ENCODE measurements at places on chromosomes 3 and 15.

DNA sequence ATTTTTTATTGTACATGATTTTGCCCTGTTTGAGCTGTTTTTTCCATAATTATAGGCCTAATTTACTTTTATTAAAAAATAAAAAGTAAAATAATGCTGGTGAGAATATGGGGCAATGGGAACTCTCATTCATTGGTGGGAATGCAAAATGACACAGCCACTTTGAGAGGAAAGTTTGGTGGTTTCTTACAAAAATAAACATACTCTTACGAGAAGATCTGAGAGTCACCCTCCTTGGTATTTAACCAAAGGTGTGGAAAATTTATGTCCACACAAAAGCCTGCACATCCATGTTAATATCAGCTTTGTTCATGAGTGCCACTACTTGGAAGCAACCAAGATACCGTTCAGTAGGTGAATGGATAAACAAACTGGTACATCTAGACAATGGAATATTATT, 9.8 kb downstream of the MUC13 start:
- DNase-seq: no peak

GRCh38 chr3:189941679-189942078, 179.0 kb downstream of the P3H2 start:
- no peak for DNase-seq

DNA sequence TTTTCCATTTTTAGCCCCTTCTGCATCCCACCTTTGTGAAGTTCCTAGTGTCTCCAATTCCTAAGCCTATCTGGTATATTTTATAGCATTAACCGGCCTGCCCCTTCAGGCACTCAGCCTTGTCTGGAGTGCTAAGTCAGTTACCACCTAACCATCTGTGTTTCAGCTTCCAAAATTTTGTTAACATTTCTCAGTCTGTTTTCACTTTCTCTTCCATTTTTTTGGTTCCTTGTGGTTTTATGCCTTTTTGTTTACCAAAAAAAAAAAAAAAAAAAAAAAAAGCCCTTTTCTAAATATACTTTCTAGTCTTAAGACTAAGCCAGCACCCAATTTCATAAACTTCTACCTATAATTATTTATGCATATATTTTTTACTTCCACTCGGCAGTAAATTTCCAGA, 92.4 kb downstream of the CSNK1G1 start:
- no peak for DNase-seq

- DNase-seq: no peak
These were observed 8.1 kb downstream of the CAV3 start for GRCh38 chr3:8741581-8742261.

- no peak for DNase-seq
These were observed 1.6 kb downstream of the GRIP2 start for GRCh38 chr3:14538451-14539088.

DNA sequence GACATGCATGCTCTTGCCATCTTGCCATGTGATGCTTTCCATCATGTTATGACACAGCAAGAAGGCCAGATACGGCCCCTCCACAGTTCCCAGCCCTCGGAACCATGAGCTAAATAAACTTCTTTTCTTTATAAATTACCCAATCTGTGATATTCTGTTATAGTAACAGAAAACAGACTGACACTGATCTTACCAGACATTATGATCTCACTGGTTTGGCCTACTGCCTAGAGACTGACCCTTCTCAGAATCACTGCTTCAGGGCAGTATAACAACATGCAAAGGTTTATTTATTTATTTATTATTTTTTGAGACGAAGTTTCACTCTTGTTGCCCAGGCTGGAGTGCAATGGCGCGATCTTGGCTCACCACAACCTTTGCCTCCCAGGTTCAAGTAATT, 14.0 kb downstream of the ZNF619 start:
- DNase-seq: no peak

GRCh38 chr3:46981932-46982471, 2.5 kb downstream of the NBEAL2 start:
- DNase-seq: no peak

GRCh38 chr15:89728254-89728653, 22.8 kb downstream of the MESP1 start:
- DNase-seq: no peak

GRCh38 chr15:84725001-84725491, 9.1 kb upstream of the SEC11A start:
- no peak for DNase-seq

DNA sequence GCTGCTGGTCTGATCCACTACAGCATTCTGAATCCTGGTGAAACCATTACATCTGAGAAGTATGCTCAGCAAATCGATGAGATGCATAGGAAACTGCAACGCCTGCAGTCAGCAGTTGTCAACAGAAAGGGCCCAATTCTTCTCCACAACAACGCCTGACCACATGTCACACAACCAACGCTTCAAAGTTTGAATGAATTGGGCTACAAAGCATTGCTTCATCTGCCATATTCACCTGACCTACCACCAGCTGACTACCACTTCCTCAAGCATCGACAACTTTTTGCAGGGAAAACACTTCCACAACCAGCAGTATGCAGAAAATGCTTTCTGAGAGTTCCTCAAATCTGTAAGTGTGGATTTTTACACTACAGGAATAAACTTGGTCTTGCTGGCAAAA, 54.7 kb upstream of the C2CD4B start:
- no peak for DNase-seq

DNA sequence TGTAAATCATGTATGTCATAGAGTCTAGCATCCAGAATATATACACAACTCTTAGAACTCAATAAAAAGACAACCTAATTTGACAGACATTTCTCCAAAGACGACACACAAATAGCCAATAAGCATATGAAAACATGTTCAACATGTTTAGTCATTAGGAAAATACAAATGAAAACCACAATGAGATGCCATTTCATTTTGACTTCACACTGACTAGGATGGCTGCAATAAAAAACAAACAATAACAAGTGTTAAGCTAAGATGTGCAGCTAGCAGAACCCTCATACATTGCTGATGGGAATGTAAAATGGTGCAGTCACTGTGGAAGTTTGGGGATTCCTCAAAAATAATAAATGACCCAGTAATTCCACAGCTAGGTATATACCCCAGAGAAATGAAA, 16.4 kb downstream of the SPG11 start:
- no peak for DNase-seq

DNA sequence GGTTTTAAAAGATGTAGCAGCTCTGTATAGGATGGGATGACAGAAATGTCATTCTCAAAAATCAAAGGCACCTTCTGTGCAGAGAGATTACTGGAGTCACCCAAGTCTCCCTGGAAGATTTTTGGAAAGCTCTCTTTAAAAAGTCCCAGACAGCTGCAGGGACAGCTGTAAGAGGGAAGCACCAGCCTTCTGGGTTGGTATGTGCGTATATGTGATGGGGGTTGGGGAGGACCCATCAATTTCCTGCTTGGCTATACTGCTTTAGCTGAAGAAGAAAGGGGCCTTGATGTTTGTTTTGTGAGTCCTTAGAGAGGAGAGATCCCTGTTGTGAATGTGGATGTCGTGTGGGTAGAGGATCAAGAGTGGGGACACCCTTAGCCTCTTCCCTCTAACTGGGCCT, 5.4 kb upstream of the SEC11A start:
- DNase-seq: no peak

DNA sequence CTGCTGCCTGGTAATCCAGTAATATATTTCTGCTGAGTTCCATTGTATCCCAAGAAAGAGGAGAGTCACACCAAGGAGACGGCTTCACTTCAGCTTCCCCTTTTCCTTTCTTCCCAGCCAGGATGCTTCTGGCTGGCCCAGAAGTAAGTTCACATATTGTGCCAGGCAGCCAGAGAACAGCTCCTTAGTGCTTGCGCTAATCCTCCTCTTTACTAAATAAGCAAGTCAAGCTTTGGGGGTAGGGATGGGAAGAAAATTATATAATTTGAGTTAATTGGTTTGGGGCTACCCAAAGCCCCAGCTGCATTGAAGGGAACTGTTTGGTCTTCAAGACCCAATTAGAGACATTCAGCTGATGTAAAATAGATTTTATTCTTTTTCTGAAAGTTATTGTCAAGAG, 218.8 kb upstream of the HES1 start:
- DNase-seq: no peak

DNA sequence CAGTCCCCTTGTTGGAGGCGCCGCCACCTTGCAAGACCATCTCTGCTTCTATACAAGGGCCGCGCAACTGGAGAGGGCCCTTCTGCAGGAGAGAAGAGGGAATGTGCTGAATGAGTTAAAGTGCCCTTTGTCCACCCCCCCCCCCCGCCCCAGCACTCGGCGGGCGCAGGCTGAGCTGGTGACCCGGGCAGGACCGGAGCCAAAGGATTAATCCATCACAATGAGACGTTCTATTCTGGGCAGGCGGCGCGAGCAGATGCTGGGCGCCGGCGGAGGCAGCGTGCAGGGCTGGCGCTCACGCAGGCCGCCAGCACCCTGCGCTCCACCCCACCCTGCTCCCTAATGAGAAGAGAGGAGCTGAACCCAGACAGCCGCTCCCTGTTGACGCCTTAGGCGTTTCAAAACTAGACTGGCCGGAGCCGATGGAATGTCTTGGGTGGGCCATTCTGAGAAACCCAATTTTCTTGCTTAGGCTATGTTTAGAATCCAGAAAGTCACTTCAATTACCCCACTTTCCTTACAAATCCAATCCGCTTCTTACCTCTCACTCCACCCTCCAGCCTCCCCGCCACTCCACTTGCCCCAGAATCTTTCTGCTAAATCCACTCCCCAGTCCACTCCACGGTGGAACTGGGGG, 32.9 kb downstream of the GJD2 start:
- DNase-seq: peak; percentile 37
